ENCODE measurements at places on chromosomes 12 and 14. TPM values are rescaled to one million over a fixed set of nuclear protein-coding genes. Genes with fewer than 3 reads are reported as not detected.

The RAP1B gene
- 97.7 TPM for total RNA-seq

The KRT74 gene
- total RNA-seq, result not detected

The GZMB gene
- total RNA-seq, result not detected

The TBX5 gene
- total RNA-seq, result not detected

The HOXC11 gene
- total RNA-seq, result not detected

The NEMP1 gene
- 50.1 TPM for total RNA-seq

The FGF23 gene
- total RNA-seq, result 0.24 TPM

The KRT6B gene
- total RNA-seq, result not detected

The KRT72 gene
- not detected for total RNA-seq

The NEUROD4 gene
- not detected for total RNA-seq

The DIO2 gene
- total RNA-seq, result not detected

The POTEG gene
- not detected for total RNA-seq

The NR4A1 gene
- 27.3 TPM for total RNA-seq

The ALG10 gene
- total RNA-seq, result 12.9 TPM

The ZBTB39 gene
- 30.3 TPM for total RNA-seq

The IAPP gene
- total RNA-seq, result not detected

The OVCH1 gene
- not detected for total RNA-seq

The SLC24A4 gene
- total RNA-seq, result 0.24 TPM

Data from H9 (cell line).